ENCODE measurements at places on chromosomes 16 and 17.

GRCh38 chr17:45357364-45357997 lies 40.7 kb upstream of the MAP3K14 start:
- no peak overlapping the region for H3K27ac ChIP-seq
- DNase-seq, result no peak
- H3K4me1 ChIP-seq, result no peaks in the 10 kb centered on the region
- no peaks in the 10 kb centered on the region for H3K27me3 ChIP-seq

DNA sequence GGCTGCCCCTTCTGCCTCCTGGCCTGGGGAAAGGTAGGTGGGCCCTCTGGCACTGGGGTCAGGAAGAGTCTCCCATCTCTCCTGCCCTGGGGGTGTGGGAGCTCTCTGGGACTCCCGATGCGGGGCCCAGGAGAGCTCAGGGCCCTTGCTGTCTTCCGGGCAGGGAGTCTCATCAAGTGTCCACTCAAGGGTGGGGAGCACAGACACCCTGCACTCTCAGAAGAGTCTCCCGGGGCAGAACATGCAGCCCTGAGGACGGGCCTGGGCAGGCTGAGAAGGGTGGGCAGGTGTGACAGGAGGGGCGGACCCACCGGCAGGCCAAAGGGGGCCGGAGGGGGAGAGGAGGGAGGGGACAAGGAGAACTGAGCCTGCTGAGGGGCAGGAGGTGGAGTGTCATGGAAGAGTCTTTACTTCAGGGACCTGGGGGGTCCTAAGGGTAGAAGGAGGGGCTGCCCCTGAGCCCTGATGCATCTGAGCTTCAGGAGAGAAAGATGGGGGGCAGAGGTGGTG lies 8.4 kb upstream of the PKMYT1 start:
- DNase-seq, result no peak
- no peak overlapping the region for H3K4me3 ChIP-seq
- H3K27ac ChIP-seq, result no peak overlapping the region
- H3K4me1 ChIP-seq, result no peaks in the 10 kb centered on the region
- H3K36me3 ChIP-seq, result no peaks in the 10 kb centered on the region

GRCh38 chr16:80576343-80576912 lies 35.6 kb downstream of the DYNLRB2 start:
- H3K27me3 ChIP-seq, result no peaks in the 10 kb centered on the region
- H3K4me3 ChIP-seq, result no peak overlapping the region
- DNase-seq, result no peak
- no peaks in the 10 kb centered on the region for H3K4me1 ChIP-seq
- H3K36me3 ChIP-seq, result no peaks in the 10 kb centered on the region

DNA sequence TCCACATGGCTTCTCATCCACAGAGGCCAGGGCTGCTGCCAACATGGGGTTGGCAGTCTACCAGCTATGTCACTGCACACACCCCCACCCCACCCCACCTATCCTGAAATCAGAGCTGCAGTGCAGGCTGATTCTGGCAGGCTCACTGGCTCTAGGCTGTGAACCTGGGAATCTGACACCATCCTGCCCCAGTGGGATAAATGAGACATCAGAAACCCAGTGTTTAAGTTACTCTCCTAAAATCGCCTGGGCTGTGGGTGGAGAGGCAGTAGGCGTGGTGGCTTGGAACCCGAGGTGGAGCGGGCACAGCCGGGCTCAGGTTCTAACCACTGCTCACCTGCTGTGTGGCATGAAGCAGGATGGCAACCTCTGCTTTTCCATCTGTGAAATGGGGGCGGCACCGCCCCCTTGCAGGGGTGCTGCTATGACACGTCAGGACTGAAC lies 5.6 kb downstream of the SLC38A8 start:
- H3K4me3 ChIP-seq, result no peak overlapping the region
- no peak for DNase-seq
- H3K27me3 ChIP-seq, result no peaks in the 10 kb centered on the region
- no peaks in the 10 kb centered on the region for H3K4me1 ChIP-seq

DNA sequence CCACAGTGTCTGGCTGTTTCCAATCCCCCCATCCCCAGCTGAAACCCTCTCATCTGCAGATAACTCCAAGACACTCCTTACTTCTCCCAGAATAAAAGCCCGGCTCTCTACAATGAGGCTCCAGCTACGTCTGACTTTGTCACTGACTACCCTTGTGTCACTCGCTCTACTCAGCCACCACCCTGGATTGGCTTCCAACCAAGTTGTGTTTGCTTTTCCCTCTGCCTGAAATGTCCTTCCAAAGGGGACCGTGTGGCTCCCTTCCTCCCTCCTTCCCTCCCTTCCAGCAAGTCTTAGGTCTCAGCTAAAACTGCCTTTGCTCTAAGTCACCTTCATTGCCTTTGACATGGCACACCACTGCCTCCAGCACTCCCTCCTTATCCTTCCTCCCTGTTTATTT lies 42.8 kb downstream of the CDH1 start:
- H3K27me3 ChIP-seq, result no peaks in the 10 kb centered on the region
- no peak for DNase-seq
- H3K27ac ChIP-seq, result no peak overlapping the region
- no peak overlapping the region for H3K4me3 ChIP-seq

DNA sequence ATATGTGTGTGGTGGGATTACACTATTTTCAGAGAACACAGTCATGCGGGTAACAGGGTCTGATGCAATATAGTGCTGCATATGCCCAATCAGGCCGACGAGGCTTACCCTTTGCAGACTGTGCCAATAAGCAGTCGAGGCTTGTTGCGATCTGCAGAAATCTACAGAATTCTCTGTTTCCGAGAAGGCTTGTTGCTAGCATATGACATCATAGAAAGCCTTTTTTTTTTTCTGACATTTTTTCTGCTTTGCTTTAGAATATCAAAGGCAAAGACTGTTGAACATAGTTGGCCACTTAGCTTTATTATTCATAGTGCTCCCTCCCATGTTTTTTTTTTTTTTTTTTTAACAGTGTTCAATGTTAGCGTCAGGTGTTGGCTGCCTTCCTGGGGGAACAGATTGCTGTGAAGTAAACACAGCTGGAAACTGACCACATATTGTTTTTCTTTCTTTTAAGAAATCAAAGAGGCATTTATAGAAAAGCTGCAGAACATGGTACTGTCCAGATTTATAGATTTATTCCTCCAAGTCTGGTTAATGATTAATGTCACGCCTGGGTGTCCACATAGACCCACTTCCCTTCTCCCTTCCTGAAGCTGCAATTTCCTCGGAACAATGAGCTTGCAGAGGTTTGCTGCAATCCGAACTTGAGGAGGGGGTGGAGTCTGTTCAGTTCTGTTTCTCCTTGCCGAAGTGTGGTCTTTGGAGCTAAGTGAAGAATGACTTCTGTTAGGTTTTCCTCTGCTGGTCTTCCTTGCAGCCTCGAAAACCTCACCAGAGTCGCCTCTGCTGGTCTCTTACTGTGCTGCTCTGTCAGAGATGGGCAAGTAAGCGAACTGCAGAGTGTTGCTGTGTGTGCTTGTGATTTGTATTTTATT lies 87.3 kb downstream of the MAP2K6 start:
- peak overlapping the region; percentile 11 for H3K4me3 ChIP-seq
- DNase-seq, result peak; percentile 62
- H3K36me3 ChIP-seq, result no peaks in the 10 kb centered on the region
- H3K27me3 ChIP-seq, result no peaks in the 10 kb centered on the region
- H3K4me1 ChIP-seq, result peaks cover 21% of the 10 kb centered on the region

GRCh38 chr17:46802800-46803199 lies 15.7 kb downstream of the WNT3 start:
- H3K36me3 ChIP-seq, result no peaks in the 10 kb centered on the region
- H3K27ac ChIP-seq, result no peak overlapping the region
- H3K27me3 ChIP-seq, result no peaks in the 10 kb centered on the region

DNA sequence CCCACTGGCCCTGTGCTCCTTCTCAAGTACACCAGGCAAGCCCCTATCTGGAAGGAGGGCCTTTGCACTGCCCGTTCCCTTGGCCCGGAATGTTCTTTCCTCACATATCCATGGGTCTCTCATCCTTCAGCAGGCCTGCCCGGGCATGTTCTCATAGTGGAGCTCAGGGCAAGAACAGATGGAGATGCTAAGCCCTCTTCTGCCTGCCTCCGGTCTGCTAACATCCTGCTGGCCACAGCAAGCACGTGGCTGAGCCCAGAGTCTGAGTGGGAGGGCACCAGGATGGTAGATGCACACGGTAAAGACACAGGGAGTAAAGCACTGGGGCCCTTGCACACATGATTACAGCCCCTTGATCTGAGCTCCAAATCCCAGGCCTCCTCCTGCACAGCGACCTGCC lies 19.8 kb upstream of the ANKRD40CL start:
- H3K27me3 ChIP-seq, result no peaks in the 10 kb centered on the region
- H3K4me1 ChIP-seq, result no peaks in the 10 kb centered on the region
- DNase-seq, result no peak
- H3K4me3 ChIP-seq, result no peak overlapping the region

GRCh38 chr17:64056269-64057005 lies 36.0 kb upstream of the ICAM2 start:
- no peaks in the 10 kb centered on the region for H3K27me3 ChIP-seq
- H3K36me3 ChIP-seq, result no peaks in the 10 kb centered on the region
- no peak overlapping the region for H3K4me3 ChIP-seq
- H3K4me1 ChIP-seq, result no peaks in the 10 kb centered on the region
- H3K27ac ChIP-seq, result no peak overlapping the region

GRCh38 chr16:69618721-69619120 lies 53.0 kb downstream of the NFAT5 start:
- H3K36me3 ChIP-seq, result no peaks in the 10 kb centered on the region
- DNase-seq, result no peak
- no peaks in the 10 kb centered on the region for H3K27me3 ChIP-seq
- peaks cover 28% of the 10 kb centered on the region for H3K4me1 ChIP-seq

DNA sequence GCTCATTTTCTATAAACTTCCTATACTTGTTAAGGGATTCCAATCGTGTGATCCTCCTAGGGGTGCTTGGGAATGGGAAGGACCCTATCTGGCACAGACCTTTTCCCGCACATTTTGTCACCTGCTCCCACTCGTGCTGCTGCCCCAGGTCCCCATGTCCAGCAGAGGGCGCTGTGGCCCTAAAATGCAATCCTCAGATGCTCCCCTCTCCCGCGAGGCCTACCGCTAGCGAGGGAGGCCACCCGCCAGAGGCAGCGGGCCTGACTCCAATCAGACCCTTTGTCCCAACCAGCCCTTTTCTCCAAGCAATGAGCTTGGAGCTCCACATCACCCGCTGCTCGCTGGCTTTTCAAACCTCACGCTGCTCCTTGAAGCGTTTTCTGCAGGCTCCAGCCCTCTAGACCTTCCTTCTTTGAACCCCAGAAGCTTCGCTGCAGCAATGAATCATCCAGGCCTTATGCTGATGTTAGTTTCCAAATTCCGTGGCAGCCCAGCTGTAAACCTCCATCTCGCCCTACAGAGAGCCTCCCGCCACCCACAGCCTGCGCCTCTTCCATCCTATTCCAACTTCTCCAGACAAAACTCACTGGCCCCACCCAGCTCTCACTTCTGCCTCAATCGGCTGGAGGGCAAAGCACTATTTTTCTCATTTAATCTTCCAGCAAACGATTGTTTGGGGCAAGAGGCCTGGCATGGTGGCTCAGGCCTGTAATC lies 23.6 kb upstream of the FZD2 start:
- no peak overlapping the region for H3K4me3 ChIP-seq
- H3K27me3 ChIP-seq, result no peaks in the 10 kb centered on the region
- DNase-seq, result peak; percentile 85
- peaks cover 10% of the 10 kb centered on the region for H3K4me1 ChIP-seq
- no peaks in the 10 kb centered on the region for H3K36me3 ChIP-seq

- H3K4me1 ChIP-seq, result no peaks in the 10 kb centered on the region
- no peak for DNase-seq
- peaks cover 9% of the 10 kb centered on the region for H3K27me3 ChIP-seq
- no peak overlapping the region for H3K4me3 ChIP-seq
- H3K27ac ChIP-seq, result no peak overlapping the region
Observed at GRCh38 chr16:77076839-77077238, 114.2 kb upstream of the MON1B start.

DNA sequence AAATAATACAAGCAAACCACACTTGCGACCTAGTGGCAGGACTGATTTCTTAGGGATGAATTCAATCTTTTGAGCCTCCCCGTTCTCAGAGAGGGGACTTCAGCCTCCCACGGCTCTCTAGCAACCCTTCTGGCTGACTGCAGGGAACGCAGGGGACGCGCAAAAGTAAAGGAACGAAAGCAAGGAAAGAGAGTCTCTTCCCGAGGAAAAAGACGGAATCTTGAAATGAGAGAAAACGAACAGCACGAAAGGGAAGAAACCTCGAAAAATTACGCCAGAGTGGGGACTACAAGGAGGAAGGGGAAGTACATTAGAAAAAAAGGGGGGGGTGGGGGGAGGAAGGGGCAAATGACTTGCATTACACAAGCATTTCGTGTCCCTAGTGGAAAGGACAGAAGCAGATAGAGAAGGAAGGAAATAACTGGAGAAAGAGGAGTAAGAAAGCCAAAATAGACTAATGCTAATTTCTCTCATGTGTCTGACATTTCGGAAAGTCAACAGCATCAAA lies 1.2 kb downstream of the GRB2 start:
- H3K27ac ChIP-seq, result peak overlapping the region; percentile 90
- peak overlapping the region; percentile 99 for H3K4me3 ChIP-seq
- DNase-seq, result peak; percentile 90
- no peaks in the 10 kb centered on the region for H3K36me3 ChIP-seq
- H3K27me3 ChIP-seq, result no peaks in the 10 kb centered on the region

DNA sequence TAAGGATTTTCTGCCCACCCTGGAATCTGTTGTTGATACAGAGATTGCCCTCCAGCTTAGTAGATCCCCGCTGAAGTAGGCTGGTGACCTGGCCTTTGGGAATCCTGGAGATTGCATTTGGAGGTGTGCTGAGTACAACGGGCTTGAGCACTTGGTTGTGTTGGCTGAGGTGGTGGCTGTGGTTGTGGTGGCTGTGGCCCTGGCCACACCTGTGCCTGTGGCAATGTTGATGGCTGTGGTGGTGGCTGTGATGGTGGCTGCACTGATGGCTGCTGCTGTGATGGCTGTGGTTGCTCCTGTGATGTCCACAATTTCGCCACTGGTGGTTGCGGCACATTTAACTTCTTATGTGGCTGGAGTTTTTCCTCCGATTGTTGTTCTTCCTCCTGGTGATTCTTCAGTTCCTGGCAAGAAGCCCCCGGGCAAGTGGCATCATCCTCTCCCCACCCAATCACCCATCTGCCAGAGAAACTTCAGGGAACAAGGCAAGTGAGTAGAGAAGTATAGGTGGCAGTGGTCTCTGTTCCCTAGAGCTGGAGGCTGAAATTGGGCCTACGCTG lies 4.2 kb downstream of the CCDC200 start:
- H3K4me1 ChIP-seq, result no peaks in the 10 kb centered on the region
- no peak overlapping the region for H3K4me3 ChIP-seq
- H3K27me3 ChIP-seq, result no peaks in the 10 kb centered on the region
- H3K27ac ChIP-seq, result no peak overlapping the region
- no peak for DNase-seq
- no peaks in the 10 kb centered on the region for H3K36me3 ChIP-seq

- H3K36me3 ChIP-seq, result no peaks in the 10 kb centered on the region
- H3K4me1 ChIP-seq, result peaks cover 23% of the 10 kb centered on the region
- no peaks in the 10 kb centered on the region for H3K27me3 ChIP-seq
- DNase-seq, result no peak
Observed at GRCh38 chr16:85158743-85159178, 46.5 kb upstream of the CIBAR2 start.

GRCh38 chr16:49275050-49275730 lies 6.4 kb downstream of the CBLN1 start:
- no peak overlapping the region for H3K27ac ChIP-seq
- H3K36me3 ChIP-seq, result no peaks in the 10 kb centered on the region
- H3K4me3 ChIP-seq, result no peak overlapping the region
- H3K27me3 ChIP-seq, result peaks cover 86% of the 10 kb centered on the region
- H3K4me1 ChIP-seq, result no peaks in the 10 kb centered on the region

- DNase-seq, result no peak
- no peaks in the 10 kb centered on the region for H3K4me1 ChIP-seq
- no peaks in the 10 kb centered on the region for H3K27me3 ChIP-seq
- no peak overlapping the region for H3K4me3 ChIP-seq
Observed at GRCh38 chr16:72807245-72807644, 240.7 kb downstream of the ZFHX3 start.

- no peaks in the 10 kb centered on the region for H3K36me3 ChIP-seq
- H3K27me3 ChIP-seq, result no peaks in the 10 kb centered on the region
- H3K27ac ChIP-seq, result no peak overlapping the region
- no peak overlapping the region for H3K4me3 ChIP-seq
- H3K4me1 ChIP-seq, result no peaks in the 10 kb centered on the region
- no peak for DNase-seq
Observed at GRCh38 chr16:88316941-88317612, 65.7 kb upstream of the ZNF469 start.
